ENCODE measurements at places on chromosomes 1 and 21.

DNA sequence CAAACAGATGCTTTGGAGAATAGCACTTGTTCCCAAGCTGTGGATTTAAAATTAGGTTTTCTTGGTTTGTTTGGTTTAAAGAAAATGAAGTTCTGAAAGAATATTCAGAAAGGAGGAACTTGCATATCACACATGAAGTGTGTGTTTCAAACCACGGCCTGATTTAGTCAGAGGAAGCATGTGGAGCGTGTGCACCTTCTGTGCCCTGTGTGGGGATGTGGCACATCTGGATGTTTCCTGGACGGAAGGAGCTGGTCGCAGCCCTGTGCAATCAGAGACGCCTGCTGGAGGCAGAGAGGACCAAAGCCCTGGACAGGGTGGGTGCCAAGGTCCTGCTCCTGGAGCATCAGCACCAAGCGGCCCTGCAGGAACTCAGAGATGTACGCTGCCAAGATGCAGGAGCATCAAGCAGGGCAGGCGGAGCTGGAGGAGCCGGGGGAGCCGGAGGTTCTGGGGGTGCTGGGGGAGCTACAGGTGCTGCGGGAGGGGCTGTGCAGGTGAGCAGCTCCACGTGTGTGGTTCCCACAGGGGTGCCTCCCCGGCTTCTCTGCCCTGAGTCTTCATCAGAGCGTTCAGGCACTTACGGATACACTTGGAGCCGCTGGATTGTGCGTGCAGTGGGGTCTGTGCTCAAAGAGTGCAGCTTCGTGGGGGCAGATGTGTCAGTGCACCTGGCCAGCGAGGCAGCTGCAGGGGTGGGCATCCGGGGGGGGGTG, 45.7 kb downstream of the PCNT start:
- peak; percentile 80 for DNase-seq

DNA sequence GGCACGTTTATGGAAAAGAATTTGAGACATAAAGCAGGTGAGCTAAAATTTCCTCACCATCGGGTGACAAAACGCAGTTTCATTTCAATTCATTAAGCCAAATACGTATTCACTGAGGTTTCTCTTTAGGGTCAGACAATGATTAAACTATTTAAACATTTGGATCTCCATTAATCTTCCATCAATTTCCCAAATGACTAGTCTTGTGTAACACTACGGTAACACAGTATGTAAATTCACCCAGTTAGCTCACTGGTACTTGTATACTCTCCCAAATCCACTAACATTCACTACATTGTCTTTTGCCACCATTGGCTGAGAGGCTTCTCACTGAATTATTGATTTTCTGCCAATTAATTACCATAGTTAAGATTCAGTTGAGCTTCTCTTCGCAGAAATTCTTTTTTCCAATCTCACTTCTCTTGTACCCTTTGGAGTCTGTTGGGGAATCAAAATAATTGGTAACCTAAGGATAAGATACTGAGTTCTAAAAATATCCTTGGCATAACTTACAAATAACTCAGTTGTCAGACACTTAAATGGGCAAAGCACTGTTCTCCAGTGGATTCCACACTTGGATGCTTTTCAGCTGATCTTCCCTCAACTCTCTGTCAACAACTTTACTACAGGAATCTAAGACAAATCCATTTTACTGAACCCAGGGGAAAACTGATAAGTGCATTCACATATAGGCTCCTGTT, 40.7 kb downstream of the SIPA1L2 start:
- no peak for DNase-seq

DNA sequence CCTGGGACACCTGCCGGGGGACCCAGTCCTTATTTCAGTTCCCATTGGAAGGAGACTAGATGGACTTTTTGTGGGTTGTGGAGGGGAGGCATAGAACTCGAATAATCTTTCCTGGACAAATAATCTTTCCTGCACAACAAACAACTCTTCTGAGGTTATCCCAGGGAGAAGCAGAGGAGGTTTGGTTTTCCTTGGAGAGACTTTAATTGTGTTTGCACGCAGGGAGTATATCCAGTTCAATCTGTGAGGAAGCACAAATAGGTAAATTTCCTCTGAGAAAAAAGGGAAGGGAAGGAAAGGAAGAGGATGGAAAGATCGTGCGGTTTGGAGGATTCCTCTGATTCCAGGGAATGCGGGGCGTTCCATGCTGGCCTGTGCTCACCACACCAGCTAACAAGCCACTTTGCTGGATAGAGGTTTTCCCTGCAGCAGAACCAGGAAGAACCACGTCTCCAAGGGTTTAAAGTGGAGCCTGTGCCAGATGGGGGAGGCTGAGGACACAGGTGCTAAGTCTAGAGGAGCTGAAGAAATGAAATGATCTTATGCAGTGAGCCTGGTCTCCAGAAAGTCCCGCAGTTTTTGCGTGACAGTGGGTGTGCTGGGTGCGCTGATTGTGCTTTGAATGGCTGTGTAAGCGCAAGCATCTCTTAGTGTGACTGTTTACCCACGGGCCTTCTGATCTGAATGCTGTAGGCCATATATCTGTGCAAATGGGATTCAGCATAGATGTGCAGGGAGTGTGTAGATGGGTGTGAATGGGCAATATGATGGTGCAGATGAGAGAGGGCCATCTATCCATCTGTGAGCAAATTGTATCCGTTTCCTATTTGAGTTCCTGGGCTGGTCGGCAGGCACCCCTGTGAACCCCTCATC, 7.6 kb downstream of the PAX7 start:
- no peak for DNase-seq

GRCh38 chr1:89673251-89673650, 40.3 kb downstream of the LRRC8C start:
- DNase-seq, result no peak

DNA sequence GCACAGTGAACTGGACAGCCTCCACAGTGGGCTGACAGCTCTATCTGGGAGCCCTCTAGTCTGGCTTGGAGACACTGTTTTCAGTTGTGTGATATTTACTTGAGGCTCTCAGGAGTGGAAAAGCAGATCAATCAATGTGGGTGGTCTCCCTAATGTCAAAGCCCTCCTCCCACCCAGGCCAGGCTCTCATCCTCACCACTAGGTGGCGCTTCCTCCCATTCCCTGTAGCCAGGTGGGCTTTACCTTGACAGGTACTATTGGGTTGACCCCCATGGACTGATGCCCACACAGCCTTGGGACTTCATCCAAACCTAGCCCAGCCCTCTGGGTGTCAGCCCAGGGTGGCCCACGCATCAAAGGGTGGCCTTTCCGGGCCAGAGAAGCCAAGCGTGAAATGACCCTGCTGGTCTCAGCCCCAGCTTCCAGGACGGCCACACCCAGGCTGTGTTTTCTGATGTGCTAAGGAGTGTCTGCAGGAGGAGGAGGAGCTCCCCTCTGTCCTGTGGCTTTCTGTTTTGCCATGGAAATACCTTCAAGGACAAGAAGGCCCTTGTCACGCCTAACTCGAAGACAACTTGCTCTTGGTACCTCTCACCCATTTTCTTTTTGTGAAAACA, 54.0 kb downstream of the CLIC6 start:
- DNase-seq, result no peak

- no peak for DNase-seq
Measured at GRCh38 chr1:7279769-7280168, 491.3 kb upstream of the VAMP3 start.

DNA sequence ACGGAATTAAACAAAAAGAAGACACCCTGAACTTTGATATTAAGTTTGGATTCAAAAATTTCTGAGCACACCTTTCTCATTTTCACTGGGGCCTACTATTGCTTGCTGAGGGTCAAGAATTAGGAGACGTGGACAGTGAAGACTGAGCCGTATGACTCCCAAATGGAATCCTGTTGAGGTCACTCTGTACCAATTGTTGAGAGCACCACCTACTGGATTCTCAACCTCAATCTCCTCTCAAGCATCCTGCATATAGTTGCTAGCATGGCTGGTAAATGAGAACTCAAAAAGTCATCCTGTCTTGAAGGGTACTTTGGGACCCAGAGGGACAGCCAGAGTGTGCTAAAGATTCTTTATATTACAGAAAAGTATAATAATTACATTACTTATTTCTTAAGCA, 20.2 kb upstream of the MTR start:
- DNase-seq, result no peak

- DNase-seq, result no peak
Measured at GRCh38 chr1:43067233-43067745, 104.8 kb downstream of the EBNA1BP2 start.

DNA sequence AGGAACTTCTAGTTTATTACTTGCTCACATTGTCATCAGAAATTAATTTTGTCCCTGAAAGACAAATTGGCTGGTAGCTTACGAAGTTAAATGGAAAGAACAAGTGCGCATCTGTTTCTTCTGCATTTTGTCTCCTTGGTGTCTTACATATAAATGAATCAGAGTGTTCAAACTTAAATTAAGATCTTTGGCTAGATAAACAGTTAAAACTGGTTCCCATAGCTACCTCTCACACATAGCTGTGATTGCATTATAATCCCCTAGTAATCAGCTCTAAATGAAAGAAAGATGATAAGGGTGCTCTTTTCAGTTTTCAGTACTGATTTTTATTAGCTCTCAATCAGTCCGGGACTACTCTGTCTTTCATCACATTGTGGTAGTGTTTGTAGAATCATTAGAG, 124.2 kb upstream of the LMO4 start:
- DNase-seq, result no peak

- DNase-seq, result no peak
Measured at GRCh38 chr1:103948526-103948925, 198.8 kb downstream of the AMY1C start.

DNA sequence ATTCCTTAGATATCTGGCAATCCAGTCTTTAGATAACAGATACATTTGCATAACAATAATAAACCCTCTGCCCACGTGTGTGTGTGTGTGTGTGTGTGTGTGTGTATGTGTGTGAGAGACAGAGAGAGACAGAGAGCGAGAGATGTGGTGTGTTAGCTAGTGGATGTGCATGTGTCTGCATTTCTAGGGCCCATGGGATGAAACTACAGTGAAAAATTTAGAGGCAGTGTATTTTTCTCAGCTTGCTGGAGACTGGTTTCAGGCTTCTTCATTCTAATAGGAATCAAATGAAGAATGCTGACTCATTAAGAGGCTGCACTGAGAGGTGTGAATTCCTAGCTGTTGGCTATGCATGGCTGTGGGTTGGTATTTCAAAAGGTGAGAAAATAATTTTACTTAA, 303.2 kb downstream of the LMX1A start:
- no peak for DNase-seq

GRCh38 chr1:211009944-211010343, 124.0 kb downstream of the KCNH1 start:
- DNase-seq, result no peak

DNA sequence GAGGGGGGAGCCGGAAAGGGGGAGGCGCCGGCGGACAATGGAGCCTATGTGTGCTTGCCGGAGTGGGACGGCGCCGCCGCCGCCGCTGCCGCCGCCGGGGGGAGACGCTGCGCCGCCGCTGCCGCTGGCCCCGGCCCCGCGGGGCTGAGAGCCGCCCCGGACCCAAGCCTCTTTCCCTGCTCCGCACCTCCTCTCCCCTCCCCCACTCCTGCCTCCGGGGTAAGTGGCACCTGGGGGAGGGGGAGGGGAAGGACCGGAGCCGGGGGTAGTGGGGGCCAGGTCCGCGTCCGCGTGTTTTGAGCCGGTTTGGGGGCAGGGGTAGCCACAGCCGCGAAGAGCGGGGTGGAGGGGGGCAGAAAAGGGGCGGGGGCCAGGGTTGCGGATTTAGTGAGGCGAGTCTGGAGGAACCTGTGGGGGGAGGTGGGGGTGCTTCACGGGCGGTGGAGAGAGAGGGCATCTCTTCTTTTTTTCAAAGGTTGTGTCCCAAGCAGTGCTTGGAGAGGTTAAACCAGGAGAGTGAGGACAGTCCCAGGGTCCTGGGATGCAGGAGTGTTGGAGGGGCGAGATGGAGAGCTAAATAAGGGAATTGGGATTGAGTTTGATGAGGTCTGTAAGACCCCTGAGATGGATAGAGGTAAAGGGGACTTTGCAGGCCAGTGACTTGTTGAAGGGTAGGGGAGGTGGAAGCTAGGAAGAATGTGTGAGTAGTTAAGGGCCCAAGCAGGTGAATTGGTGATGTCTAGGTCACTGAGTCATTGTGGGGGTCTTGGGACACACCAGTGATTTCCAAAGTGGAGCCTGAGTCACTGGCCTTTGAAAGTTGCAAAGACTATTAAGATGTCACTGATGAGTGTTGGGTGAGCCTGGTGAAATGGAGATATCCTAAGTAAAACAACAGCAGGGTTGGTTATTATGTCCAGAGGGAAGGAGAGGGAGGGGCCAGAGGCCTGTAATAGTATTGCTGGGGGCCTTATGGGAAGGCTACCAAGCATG, 59.1 kb downstream of the BCL9 start:
- no peak for DNase-seq

GRCh38 chr1:158732524-158732923, 12.0 kb upstream of the OR6K3 start:
- no peak for DNase-seq

GRCh38 chr1:117569856-117570255, 36.0 kb upstream of the TENT5C start:
- no peak for DNase-seq

- DNase-seq, result no peak
Measured at GRCh38 chr1:12507631-12508030, 110.4 kb downstream of the DHRS3 start.

DNA sequence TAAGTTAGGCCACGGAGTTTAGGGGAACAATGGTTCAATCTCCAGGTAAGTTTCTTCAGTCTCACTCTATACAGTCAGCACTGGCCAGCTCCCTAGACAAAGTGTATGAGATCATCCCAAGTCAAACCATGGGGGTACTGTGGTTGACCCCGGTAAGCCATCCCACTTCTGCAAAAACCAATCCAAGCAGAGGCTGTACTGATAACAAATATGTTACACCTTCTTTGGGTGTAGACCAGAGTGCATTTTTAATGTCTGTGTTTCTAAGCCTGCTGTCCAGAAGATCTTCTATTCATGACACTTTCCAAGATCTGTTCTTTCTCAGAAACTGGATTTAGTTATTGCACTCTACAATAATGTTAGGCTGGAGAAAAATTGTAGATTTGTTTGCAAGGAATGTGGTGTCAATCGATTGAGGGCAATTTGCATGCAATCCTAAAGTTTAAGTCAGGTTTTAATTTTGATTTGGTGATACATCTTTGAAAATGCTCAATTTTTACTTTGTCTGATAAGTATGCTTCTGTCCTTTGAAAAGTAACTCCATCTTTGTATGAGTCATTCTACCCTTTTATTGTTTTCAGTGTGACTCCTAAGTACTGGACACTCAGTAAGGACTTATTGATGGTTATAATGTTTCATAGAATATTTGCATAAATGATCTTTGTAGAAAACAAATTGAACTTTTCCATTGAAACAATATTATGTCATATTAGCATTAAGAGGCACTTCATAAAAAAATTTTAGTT, 152.4 kb downstream of the HLX start:
- DNase-seq, result no peak
